ENCODE measurements at places on chromosomes 3 and 15.

DNA sequence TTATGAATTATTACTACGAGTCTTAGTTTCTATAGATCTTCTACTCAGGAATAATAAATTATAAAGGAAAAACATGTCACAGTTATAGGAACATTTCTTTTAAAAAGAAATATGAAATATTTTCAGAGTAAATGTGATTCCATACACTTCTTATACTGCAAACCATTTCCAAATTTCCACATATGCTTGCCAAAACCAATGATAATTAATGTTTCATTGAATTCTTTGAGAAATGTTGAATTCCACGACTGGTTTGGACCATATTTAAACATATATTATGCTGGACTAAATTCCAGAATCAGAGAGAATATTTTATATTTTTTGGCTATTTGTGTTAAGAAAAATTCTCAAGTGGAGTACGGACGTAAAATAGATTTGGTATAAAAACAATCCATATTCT lies 144.6 kb downstream of the EPHA3 start:
- no peak for DNase-seq

DNA sequence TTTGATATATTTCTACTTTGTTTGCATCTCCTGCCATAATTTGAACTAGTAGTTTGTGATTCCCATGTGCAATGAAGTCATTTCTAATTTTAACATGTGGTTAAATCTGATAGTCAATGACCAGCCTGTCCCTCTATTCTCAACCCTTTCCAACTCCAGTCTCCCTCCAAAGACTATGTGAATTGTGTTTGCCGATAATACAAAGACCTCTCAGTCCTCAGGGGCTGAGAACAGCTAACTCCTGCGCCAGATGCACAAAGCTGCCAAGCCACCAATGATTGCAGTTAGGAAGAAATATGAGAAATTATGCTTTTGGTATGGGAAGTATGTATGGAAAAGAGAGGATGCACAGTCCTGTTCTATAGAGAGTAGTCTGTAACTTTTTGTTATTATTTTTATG lies 54.0 kb downstream of the KCNH8 start:
- no peak for DNase-seq

- no peak for DNase-seq
Observed at GRCh38 chr3:38005076-38006020, 14.8 kb downstream of the VILL start.

- DNase-seq, result no peak
Observed at GRCh38 chr3:27471923-27472550, 12.1 kb downstream of the SLC4A7 start.

DNA sequence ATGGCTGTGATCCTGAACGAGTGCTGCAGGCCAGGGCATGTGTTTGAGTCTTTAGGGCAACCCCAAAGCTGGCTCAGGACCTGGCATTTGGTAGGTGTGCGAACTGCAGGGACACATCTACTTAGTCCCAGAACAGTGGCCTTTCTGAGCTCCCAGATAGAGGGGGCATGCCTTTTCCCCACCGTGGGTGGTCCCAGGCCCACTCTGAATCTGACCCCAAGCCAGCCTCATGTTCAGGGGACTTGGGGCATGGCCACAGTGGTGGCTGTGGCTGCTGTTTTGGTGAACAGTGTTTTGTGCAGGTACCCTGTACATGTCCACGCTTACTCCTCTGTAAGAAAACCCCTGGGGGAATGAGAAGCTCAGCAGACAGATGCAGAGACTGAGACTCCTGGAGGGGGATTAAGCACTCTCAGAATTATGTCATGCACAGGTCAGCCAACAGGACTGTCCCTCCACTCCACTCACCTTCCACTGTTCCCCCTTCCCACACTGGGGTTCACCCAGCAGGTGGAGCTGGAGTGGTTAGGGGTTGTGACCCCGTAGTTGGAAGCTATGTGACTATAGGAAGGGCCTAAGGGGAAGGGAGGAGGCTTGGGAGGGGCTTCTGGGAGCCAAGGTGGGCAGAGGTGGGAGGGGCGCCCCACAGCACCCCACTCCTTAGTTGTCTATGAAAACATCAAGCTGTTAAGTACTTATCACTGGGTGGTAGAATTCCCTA lies 16.4 kb downstream of the ESYT3 start:
- DNase-seq, result no peak

- no peak for DNase-seq
Observed at GRCh38 chr3:86180696-86181095, 810.3 kb downstream of the VGLL3 start.

- DNase-seq, result no peak
Observed at GRCh38 chr15:75203908-75204263, 2.2 kb downstream of the C15orf39 start.

- DNase-seq, result no peak
Observed at GRCh38 chr3:188950832-188951489, 220.8 kb upstream of the TPRG1 start.

DNA sequence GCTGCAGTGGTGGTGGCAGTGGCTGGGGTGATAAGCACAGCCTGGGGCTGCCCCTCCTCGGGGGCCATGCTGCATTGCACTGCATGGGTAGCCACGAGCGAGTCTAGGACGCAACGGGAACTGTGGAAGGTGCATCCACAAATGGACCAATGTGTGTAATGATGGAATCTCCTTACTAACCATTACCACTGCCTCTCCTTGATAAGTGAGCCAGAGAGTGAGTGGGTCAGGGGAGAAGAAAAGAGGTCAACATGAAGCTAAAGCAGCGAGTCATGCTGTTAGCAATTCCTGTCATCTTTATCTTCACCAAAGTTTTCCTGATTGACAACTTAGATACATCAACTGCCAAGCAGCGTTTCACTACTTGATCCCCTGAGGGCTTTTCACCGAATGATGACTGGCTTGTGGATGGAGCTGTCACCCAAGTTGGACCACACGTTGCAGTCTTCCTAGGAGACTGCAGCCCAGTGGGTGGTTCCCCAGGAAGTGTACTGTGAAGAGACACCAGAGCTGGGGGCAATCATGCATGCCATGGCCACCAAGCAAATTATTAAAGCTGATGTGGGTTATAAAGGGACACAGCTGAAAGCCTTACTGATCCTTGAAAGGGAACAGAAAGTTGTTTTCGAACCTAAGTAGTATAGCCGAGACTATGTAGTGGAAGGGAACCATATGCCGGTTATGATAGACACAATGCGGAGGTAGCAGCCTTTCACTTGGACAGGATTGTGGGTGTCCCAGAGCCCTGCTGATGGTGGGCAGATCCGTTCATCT lies 20.6 kb downstream of the SAMD7 start:
- DNase-seq, result no peak

DNA sequence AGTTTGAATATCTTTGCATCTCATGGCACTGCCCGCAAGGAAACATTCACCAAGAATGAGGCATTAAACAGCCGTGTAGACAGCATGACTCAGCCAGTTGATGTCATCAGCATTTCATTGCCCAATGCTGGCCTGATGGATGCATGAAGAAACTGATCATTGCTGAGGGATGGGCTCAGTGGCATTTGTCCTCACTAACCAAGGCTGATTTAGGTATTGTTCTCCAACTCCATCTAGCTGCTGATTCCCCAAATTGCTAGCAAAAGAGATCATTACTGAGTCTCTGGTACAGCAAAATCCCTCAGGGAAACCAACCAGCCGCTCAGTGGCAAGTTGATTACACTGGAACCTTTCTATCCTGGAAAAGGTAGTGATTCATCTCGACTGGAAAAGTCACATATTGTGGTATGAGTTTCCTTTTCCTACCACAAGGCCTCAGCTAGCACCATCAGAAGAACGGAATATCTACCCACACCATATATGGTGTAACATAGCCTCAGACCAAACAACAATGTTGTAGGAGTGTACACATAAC lies 186.5 kb upstream of the GAP43 start:
- no peak for DNase-seq

- DNase-seq, result no peak
Observed at GRCh38 chr3:133897547-133897946, 1.9 kb upstream of the RAB6B start.

GRCh38 chr3:27559835-27560234 lies 75.7 kb upstream of the SLC4A7 start:
- DNase-seq, result no peak

DNA sequence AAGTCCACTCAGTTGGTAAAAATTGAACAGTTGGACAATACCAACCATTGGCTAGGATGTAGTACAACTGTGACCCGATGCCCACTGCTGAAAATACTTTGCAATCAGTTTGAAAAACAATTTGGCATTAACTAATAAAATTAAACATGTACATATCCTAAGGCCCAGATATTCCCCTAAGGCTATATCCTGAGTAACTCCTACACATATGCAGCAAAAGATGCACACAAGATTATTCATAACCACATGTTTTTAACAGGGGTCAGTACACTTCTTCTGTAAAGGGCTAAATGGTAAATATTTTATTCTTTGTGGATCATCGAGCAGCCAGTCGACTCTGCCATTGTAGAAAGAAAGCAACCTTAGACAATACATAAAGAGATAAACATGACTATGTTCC lies 116.3 kb downstream of the MEX3B start:
- no peak for DNase-seq

DNA sequence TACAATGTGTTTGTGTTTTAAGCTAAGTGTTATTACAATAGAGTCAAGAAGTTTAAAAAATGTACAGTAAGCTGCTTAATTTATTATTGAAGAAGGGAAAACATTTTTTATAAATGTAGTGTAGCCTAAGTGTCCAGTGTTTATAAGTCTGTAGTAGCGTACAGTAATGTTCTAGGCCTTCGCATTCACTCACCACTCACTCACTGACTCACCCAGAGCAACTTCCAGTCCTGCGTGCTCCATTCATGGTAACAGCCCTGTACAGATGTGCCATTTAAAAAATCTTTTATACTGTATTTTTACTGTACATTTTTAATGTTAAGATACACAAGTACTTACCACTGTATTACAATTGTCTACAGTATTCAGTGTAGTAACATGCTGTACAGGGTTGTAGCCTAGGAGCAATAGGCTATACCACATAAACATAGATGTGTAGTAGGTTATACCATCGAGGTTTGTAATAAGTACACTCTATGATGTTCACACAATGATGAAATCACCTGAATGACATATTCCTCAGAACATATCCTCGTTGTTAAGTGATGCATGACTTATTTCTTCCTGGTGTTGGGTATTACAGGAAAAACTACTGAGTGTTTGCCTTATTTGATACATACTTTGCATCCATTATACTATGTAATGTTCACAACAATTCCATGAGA lies 156.6 kb upstream of the NUDT16 start:
- DNase-seq, result no peak

DNA sequence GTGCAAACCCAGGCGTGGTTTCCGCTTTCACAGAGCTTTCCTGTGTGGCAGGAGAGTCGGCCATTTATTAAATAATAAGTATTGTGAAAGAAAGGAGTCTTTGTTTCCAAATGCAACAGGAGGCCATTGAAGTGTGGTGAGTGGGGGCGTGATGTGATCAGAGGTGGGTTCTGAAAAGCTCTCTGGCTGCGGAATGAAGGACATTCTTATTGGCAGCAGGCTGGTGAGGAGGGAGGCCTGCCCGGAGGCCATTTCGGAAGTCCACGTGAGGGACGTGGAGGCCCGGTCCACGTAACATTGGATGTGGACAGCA lies 11.1 kb downstream of the ARNT2 start:
- no peak for DNase-seq

DNA sequence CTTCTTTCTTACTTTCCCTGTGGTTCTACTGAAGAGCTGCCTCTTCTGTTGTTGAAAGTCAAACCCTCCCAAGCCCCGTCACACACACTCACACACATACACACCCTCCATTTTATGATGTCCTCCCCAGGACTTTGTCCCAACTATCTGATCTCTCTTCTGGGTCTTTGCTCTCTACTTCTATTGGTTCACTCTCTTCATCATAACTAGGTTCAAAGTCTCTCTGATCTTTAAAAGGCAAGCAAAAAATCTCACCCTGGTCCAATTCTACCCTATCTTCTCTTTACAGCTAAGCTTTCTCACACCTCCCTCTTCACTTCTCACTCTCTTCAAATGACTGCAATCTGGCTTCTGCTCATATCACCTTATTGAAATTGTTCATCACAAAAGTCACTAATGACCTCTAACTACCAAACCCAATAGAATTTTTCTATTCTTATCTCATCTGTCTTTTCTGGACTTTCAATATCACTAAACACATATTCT lies 34.8 kb downstream of the LRRFIP2 start:
- DNase-seq, result no peak

- no peak for DNase-seq
Observed at GRCh38 chr15:90414408-90415028, 26.5 kb downstream of the IQGAP1 start.

DNA sequence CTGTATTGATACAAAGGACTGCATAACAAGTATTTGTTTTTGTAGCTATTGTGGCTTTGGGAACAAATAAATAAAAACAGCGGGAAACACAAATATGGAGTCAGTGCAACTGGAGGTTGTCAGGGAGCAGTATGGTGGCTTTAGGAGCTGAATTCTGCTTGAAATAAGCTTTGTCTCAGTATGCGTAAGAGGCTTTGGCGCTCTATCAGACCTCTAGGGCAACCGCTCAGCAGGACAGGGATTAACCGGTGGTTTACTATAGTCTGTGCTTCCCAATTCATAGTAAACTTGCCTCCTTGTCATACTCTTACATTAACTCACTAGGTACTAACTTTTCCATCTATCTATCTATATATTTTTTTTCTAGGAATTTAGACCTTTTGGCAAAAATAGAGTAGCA lies 104.6 kb downstream of the ZIC1 start:
- no peak for DNase-seq

- no peak for DNase-seq
Observed at GRCh38 chr15:100002787-100003536, 269.7 kb upstream of the LYSMD4 start.

- no peak for DNase-seq
Observed at GRCh38 chr15:41828807-41829141, 882 bp downstream of the JMJD7 start.

- DNase-seq, result no peak
Observed at GRCh38 chr3:149653564-149653963, 4.3 kb downstream of the WWTR1 start.

- no peak for DNase-seq
Observed at GRCh38 chr3:196624907-196625306, 14.6 kb upstream of the NRROS start.

DNA sequence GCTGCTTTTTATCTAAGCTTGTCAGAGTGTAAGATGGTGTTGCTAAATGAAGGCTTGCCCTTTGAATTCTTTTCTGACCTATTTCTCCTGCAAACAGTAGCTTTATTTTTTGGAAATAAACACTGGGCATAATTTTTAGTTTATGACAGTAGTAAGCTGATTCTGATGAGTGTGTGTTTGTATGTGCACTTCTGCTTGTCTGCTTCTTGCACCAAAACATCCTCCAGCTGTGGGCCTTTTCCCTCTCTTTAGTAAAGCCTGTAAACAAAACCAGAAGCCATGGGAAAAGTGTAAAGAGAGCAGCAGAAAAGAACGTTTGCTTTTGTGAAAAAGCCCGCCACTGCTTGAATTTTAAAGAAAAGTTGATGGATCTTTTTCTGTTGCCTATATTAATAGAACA lies 136.4 kb upstream of the IL12A start:
- DNase-seq, result no peak

All from activated T-helper 1 cell treated with anti-CD3 and anti-CD28 coated beads, Interleukin-12 subunit alpha, Interleukin-12 subunit beta, Interleukin-2, Interleukin-4 antibody, amounts not matched to agents 30 ng/mL and 10 ng/mL and 1 ng/mL, durations not matched to agents 14 hours and 24 hours and 36 hours (primary cell).